ENCODE measurements at places on chromosomes 12 and 14. TPM values are rescaled to one million over a fixed set of nuclear protein-coding genes. Genes with fewer than 3 reads are reported as not detected.

DNA sequence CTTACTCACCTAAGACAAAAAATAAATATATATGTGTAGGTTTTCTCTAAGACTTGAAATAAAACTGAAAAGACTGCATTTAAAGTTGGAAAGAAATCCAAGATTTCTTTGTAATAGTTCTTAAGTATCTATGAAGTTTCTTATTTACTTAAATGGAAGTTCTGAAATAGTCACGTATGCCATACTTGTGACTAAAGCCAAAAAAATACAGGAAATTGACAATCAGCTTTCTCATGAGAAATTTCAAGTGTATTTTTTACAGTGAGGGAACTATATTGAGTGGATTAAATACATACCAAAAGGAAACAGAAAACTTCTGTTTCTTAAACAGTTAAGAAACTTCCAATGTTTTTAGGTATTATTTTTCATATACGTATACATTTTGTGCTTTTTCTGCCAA, 188.1 kb downstream of the DPY19L2 start:
- no peak for DNase-seq
- no peak overlapping the region for H3K4me3 ChIP-seq

OXA1L gene
- polyA plus RNA-seq, result 162 TPM

GRCh38 chr12:53816360-53817020, 64.7 kb upstream of the CISTR start:
- H3K27me3 ChIP-seq, result peaks cover 24% of the 10 kb centered on the region
- H3K27ac ChIP-seq, result no peak overlapping the region
- no peaks in the 10 kb centered on the region for H3K4me1 ChIP-seq
- no peak overlapping the region for H3K4me3 ChIP-seq
- H3K36me3 ChIP-seq, result no peaks in the 10 kb centered on the region
- DNase-seq, result no peak

DNA sequence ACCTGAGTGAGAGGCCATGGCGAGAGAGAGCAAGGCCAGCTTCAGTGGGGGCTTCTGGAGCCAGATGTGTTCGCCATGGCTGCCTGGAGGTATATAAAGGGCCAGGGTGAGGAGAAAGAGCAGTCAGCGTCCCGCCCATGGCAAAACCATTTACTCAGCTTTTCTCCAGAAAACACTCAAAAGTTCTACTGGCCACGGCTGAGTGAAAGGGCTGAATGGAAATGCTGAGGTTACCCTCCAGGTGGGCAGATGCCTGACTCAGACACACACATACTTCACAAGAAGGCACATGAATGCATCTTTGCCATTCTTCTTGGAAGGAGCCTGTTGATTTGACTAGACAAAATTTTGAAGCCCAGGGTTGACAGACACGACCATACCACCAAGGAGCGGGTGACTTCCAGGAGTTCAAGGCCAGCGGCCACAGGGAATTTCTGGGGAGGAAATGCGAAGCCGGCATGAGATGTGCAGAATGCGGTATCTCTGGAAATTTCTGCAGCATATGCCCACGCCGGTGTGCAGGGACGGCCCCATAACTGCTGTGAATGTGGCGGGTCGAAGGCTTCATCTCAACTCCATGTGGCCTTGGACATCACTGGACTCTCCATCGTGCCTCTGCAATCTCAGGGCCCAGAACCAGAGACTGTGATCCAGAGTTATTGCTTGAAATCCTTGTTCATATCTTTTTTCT, at the start of gene IL31:
IL31 (minus strand) TSS at position 67 of the 691 bp plus-strand sequence; CDS start at position 18, 49 bp downstream.
- no peaks in the 10 kb centered on the region for H3K4me1 ChIP-seq
- H3K27me3 ChIP-seq, result no peaks in the 10 kb centered on the region
- H3K27ac ChIP-seq, result no peak within 1 kb of the TSS
- no peak for DNase-seq
- H3K36me3 ChIP-seq, result no peaks in the 10 kb centered on the region
- H3K4me3 ChIP-seq, result no peak within 1 kb of the TSS

EIF2S3B gene
- 0.49 TPM for polyA plus RNA-seq

PRH2 gene
- not detected for polyA plus RNA-seq
